ENCODE measurements at places on chromosomes 2 and 18.

DNA sequence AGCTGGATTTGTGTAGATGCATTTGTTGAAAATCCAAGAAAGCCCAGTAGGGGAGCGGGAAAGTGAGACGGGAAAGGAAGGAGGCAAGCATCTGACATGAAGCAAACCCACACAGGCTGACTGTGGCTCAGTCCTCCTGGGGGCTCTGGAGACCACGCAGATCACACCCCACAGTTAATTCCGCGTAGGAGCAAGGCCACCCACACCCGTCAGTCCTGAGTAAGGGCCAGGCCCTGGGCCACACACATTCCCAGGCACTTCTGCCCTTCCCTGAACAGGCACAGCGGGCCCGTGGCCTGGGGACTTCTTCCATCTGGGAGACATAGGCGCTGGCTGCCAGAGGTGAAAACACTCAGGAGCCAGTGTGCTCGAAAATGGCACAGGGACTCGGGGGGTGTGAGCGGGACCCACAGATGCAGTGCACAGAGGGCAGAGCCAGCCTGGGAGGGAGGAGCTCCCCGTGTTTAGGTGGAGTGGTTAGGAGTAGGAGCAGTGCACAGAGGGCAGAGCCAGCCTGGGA lies 19.4 kb upstream of the PRLH start:
- no peak for DNase-seq

DNA sequence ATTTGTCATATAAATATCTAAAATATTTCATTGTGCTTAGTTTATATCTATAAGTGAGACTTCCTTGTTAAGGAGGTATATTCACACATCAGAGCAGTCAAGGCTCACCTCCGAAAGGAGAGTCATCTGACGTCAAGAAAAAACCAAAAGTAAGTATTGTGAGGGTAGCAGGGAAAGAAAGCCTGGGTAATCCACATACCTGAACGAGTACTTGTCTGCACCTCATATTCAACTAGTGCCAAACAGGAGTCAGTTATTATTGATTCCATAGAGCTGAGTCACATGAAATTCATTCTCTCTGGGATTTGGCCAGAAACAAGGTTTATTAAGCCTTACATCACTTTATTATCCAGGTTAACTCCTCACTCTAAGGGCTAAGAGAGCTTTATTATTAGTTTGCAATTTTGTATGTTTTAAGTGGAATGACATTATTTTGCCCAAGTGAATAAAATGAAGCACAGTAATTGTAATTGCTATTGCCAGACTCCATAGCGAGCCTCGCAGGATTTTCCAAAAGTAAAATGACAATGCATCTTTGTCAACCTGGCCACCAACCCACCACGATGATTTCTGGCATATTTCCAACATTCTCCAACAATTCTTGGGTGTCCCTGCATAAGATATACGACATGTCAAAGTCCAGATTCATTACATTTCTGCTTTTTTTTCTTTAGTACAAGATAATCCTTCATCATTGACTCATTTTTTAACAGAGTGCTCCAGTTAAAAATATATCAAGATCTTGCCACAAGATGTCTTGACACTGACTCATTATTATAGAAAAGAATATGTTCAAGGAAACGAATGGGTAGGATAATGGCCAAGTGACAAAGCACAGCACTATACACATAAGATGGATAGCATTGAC lies 1210.4 kb upstream of the ACVR2A start:
- DNase-seq: no peak

DNA sequence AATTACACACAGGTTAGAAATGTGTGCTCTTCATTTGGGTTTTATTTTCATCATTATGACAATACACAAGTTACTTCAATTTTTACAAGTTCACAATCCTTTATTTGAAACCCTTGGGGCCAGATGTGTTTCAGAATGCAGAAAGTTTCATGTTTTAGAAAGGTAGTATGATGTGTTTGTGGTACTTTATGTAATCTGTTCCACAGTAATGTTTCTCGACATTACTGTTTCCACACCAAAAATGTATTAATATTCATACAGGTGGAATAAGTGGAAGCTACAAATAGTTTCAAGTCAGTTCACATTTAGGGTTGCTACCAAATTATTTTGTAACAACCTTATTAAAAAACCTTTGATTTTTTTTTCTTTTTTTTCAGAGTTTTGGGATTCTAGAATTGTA lies 10.4 kb downstream of the UBE2E3 start:
- no peak for DNase-seq

GRCh38 chr2:137929519-137929916 lies 34.8 kb upstream of the HNMT start:
- DNase-seq: no peak

GRCh38 chr18:9855681-9856080 lies 30.1 kb upstream of the TXNDC2 start:
- no peak for DNase-seq

- no peak for DNase-seq
These were observed 7.4 kb downstream of the SOCS6 start for GRCh38 chr18:70296289-70296688.

DNA sequence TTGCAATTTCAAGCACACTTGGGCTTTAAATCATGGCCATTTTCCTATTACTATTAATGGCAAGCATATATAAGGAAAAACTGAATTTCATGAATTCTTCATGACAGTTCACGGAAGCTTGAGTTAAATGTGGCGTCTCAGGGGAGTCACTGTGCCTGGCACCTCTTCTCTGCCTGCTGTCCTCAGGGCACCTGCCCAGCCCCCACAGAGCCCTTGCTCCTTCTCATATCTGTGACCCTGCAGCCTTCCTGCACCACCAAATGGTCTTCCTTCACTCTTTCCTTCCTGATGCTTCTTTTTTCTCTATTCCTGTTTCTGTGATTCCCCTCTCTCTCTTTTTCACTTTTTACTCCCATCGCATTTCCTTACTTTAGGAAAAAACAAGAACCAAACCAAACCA lies 35.4 kb downstream of the LAMA3 start:
- DNase-seq: no peak

DNA sequence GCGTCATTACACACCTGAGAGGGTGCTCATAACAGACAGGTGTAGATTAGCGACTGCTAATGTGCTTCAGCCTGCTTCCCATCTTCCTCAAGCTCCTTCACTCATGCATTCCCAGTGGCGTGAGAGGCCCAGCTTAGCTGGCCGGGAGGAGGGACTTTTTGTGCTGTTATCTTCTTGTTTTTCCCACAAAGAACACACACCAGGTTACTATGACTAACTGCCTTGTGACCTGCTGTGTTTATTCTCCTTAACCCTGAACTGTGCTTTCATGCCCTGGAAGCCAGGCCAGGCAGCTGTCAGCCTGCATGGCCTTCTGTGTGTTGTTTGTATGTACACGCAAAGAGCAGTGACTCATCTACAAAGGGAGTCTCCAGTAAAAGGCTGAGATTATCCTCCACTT lies 143.8 kb downstream of the PIEZO2 start:
- DNase-seq: no peak

GRCh38 chr2:59236723-59237122 lies 995.6 kb upstream of the FANCL start:
- no peak for DNase-seq

- DNase-seq: no peak
These were observed 187.4 kb upstream of the SLC8A1 start for GRCh38 chr2:40639320-40639719.

- no peak for DNase-seq
These were observed 93.8 kb downstream of the LYPD6B start for GRCh38 chr2:149132339-149132738.

DNA sequence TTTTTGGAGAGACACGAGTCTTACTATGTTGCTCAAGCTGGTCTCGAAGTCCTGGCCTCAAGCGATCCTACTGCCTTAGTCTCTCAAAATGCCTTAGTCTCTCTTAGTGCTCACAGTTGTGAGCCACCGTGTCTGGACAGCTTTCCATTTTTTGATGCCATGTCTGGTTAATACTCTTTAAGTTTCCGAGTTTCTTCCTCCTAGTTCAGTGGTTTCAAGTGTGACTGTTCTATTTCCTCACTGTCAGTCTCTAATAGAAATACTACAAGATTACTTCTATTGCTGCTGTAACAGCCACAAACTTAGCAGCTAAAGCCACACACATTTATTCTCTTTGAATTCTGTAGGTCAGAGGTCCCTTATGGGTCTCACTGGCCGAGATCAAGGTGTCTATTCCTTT lies 125.1 kb upstream of the MGAT5 start:
- DNase-seq: no peak

DNA sequence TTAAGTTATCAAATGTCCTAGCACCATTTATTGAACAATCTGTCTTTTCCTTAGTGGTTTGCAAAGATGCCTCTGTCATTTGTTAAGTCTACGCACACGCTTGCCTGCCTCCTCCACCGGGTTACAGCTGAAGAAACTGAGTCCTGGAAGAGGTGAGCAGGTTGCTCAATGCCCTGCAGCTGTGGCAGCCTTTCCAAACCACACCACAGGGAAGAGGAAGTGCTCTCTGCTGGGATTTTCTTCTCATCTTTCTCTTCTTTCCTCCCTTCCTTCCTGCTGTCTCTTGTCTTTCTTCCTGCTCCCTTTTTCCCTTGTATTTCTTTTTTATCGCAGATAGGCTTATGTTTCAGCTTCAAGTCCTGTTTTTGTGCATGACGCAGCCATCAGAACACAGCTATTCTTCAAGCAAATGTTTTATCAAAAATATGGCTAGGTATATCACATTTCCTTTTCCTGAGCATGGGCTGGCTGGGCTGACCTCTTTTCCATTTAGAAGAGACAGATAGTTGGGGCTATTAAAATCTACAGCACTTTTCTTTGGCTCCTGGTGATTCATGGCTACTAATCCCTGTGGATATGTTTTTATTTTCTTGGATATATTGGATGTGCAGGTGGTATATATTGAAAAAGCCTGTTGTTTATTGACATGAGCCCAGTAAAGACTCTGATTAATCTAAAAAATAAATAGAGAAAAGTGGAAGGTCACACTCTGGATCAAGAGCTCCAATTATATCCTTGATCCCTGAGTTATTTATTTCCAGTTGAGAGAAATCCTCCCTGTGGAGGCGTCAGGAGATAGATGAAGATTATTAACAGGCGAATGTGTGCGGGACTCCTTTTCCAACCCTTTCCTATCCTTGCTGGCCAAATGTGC lies 214.6 kb downstream of the TSN start:
- no peak for DNase-seq

GRCh38 chr18:59087391-59087790 lies 52.3 kb upstream of the SEC11C start:
- no peak for DNase-seq

- DNase-seq: no peak
These were observed 50.5 kb upstream of the TSPYL6 start for GRCh38 chr2:54306556-54306955.

DNA sequence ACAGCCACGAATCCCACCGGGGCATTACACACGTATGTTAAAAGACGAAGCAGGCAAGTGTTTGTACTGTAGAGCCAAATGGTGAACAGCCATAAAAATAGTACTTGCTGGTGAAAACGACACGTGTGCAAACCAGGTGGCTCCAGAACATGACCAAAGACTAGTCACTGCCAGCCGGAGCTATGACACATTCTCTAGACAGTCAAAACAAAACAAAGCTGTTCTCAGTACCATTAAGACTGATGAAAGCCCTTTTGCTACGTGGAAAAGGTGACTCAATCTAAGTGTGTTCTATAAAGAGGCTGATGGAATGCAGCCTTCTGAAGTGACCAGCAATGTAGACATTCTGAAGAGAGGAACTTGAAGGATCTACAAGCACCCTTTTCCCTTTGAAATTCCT lies 367.7 kb upstream of the NETO1 start:
- DNase-seq: no peak

DNA sequence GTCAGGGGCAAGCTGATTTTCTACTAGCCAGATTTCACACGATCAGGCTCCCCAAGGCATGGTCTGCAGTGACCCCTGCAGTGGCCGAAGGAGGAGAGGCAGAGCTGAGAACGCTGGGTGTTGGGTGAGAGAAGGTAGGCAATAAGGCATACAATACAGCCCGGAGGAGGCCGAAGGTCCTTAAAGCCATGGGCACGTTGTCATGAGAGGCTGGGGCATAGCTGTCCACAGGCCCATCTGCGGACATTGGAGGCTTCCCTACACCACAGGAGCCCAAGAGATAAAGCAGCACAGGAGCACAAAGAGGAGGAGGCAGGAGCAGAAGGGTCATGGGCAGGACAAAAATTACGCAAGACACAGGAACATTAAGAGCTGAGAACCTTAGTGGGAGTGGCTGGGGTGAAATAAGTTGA lies 16.7 kb upstream of the BZW1 start:
- DNase-seq: no peak

DNA sequence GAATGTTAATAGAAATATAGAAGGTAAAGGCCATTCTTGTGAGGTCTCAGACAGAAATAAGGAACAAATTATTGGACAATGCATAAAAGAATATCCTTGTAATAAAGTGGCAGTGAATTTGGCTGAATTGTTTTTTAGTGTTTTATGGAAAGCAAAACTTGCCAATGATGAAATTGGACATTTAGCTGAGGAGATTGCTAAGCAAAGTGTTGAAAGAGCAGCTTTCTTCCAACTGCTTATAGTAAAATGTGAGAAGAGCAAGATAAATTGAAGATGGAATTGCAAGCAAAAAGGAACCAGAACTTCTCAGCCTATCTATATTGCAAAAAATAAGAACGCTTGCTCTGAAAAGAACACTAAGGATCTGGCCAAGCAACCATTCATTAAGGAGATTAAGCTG lies 245.7 kb downstream of the MREG start:
- no peak for DNase-seq

- DNase-seq: no peak
These were observed 125.0 kb downstream of the SETBP1 start for GRCh38 chr18:44805643-44806042.

- DNase-seq: no peak
These were observed 101.5 kb downstream of the ZNF532 start for GRCh38 chr18:58966005-58966677.

DNA sequence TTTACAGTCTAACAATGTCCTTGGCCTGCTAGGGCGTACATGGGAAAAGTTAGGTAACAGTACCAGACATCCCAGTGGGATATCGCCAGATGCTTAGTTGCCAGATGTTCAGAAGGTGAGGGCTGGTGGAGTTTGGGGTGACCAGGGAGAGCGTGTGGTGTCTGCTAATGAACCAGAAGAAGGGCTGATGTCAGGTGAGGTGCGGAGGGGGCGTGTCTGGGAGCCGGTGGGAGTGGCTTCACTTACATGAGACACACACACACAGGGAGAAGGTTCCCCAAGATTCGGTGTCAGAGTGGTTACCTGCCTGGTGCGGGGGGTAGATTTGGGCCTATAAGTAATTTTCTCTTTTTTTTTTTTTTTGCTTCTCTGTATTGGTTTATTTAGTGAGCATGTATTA lies 12.2 kb downstream of the RAB31 start:
- DNase-seq: no peak

GRCh38 chr2:190350371-190350770 lies 7.0 kb downstream of the INPP1 start:
- DNase-seq: no peak

- DNase-seq: no peak
These were observed 9.3 kb upstream of the THADA start for GRCh38 chr2:43605079-43605655.

GRCh38 chr2:27942612-27943547 lies 52.4 kb downstream of the BABAM2 start:
- no peak for DNase-seq

DNA sequence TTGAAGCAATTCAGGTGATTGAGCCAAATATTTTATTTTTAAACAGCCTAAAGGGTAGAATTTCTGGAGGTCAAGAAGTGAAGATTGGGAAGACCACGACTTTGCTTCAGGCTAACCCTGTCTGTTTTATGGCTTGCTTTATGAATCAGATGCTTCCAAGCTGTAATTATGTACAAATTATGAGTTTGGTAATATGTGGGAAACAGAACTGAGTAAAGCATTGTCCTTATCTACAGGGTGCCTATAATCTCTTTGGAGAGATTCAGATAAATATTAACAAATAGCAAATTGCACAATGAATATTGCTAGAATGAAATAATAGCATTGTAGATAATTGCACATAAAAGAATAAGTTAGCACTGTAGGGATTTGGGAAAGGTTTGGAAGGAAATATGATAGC lies 539.4 kb upstream of the CDH2 start:
- no peak for DNase-seq
